ENCODE measurements at places on chromosomes 16 and 17. TPM values are rescaled to one million over a fixed set of nuclear protein-coding genes. Genes with fewer than 3 reads are reported as not detected.

- DNase-seq, result no peak
Observed at GRCh38 chr17:56756536-56756935, 77.2 kb downstream of the C17orf67 start.

DNA sequence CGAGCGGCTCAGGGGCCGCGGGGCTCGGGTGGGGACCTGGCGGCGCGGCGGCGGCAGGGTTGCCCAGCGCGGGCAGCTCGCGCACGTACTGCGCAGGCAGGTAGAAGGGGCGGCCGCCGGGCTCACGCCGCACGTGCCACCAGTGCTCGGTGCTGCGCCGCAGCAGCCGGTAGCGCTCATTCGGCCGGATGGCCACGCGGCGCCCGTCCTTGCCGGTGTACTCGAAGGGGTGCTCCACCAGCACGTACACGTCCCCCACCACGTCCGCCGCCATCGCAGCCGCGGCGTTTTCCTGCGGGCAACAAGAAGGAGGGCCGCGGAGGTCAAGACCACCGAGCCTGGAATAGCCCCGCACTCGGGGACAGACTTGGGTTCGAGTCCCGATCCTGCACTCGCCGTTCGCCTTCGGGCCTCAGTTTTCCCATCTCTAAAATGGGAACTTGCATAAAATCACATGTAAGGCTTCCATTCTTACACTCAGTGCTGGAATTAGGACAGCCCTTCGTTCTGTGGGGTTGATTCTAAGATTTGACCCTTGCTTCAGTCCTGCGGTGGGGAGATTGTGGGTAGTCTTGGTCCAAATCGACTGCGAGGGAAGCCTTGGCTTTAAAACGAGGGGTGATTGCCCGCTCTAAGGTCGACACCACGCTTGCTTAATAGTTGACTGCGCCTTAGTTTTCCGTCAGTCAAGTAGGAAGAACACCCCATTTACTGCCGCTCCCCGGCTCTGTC lies 2.5 kb downstream of the ARHGAP27 start:
- no peak for DNase-seq

GRCh38 chr17:77266891-77267341 lies 126.1 kb downstream of the SEC14L1 start:
- DNase-seq, result no peak

GRCh38 chr16:5560084-5560483 lies 462.5 kb upstream of the EEF2KMT start:
- DNase-seq, result no peak

GRCh38 chr16:11015607-11016006 lies 71.2 kb downstream of the CLEC16A start:
- no peak for DNase-seq

DNA sequence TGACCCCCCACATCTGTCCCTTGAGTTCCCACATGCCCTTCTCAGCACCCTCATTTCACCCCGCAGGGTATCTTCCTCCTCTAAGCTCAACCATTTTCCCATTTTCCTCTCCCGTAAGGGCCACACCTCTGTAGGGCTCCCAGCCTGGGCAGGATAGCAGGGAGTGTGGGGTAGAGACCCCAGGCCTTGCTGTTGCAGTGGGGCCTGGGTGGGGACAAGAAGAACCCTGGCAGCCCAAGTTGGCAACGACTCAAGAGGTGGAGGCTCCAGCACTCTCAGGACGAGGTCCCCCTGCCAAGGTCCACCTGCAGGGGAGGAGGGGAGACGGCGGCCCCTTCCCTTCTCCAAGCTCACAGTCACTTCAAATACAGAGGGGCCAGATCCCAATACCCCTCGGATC lies 2.0 kb upstream of the TMEM92 start:
- DNase-seq, result no peak

- no peak for DNase-seq
Observed at GRCh38 chr16:54136276-54136625, 150.3 kb downstream of the IRX3 start.

- no peak for DNase-seq
Observed at GRCh38 chr16:12124742-12125141, 148.2 kb downstream of the SNX29 start.

- DNase-seq, result no peak
Observed at GRCh38 chr17:12693640-12694039, 27.9 kb downstream of the MYOCD start.

DNA sequence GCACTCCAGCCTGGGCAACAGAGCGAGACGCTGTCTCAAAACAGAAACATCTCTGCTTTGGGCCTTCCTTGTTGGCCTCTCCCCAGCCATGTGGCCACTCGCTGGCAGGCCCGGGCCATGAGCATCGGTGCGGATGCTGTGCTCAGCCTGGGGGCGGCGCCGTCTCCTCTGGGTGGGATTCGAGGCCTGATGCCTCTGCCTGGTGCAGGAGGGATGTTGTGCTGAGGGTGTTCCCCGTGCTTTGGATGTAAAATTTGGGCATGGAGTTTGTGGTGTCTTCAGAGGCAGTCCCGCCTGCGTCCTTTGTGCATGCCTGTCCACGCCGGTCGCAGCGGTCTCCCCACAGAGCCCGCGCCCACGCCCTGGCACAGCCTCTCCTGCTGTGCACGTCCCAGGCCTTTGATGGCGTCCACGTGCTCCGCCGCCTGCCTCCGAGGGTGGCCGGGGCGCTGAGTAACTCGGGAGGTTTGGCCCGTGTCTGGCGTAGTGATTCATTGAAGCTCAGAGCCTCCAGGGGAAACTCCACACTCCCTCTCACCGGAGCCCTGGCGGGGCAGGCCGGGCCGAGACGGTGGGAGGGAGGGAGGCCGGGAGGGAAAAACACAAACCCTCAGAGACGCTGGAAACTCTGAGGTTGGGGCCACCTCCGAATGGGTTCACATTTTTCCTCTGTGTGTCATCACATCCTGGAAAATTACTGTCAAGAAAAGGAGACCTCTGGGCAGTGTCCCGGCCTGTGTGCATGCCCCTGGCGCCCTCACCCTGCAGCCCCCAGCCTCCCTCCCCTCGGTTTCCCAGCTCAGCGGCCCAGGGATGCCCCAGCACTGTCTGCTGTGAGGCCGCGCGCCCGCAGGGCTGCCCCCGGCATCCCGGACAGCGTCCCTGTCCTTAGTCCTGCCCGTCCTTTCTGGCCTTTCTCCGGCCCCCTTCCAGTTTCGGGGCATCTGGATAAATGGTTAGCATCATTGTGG lies 19.0 kb downstream of the CENPX start:
- peak; percentile 64 for DNase-seq

DNA sequence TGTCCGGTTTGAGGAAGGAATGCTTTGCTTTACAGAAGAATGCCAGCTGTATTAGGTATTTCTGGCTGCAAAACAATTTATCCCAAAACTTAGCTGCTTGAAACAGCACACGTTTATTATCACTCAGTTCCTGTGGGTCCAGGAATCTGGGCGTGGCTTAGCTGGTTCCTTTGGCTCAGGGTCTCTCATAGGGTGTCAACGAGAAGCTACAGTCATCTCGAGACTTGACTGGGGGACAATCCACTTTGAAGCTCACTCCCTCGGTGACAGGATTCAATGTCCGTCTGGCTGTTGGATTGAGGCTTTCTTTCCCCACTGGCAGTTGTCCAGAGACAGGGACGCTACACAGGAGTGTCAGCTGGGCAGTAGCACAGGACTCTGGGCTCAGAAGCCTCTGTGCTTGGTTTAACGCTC lies 9.6 kb upstream of the RHBDF2 start:
- DNase-seq, result no peak

GRCh38 chr16:49533422-49533821 lies 159.8 kb downstream of the C16orf78 start:
- DNase-seq, result no peak

DNA sequence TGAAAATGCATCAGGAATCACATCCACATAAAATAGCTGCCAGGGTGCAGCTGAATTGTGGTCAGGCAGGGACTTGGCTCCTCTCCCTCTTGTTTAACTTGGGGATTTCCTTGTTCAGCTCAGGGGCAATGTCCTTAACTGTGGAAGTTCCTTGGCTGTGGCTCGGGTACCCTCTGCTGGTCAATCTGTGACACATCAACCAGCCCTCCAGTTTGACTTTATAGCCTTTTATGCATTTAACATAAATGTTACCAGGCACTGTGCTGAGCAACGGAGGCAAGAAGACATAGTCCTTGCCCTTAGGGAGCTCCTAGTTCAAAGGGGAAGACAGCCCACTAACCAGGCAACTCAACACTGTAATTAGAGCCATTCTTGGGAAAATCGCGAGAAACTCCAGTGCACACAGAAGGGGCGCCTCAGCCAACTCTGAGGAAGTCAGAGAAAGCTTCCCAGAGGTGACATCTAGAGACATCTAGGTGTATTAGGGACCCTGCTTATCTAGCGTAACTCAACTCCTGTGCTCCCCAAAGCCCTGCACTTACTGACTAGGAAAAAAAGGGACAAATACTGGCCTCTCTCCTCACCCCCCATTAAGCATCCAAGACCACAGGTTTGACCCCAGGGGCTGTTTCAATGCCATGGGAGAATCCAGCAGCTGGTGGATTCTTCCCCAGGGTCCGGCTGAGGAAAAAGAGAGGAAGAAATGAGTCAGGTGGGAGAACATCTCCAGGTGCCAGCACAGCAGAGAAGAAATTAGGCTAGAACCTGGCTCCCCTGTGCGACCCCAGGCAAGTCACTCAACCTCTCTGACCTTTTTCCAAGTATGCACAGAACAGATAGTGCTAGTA lies 17.3 kb upstream of the EEF2K start:
- no peak for DNase-seq

Gene PDF
- 6.1 TPM for total RNA-seq

Measured in frontal cortex (tissue), 4 donors.